CD4-positive, alpha-beta T cell treated with Interleukin-2 at 100 ng/mL for 4 hours (primary cell): ENCODE measurements at places on chromosomes 3 and 15.

- DNase-seq: no peak
Observed at GRCh38 chr15:80483725-80484161, 79.6 kb downstream of the ARNT2 start.

GRCh38 chr3:135012101-135012500 is 217.0 kb downstream of the EPHB1 start:
- no peak for DNase-seq

DNA sequence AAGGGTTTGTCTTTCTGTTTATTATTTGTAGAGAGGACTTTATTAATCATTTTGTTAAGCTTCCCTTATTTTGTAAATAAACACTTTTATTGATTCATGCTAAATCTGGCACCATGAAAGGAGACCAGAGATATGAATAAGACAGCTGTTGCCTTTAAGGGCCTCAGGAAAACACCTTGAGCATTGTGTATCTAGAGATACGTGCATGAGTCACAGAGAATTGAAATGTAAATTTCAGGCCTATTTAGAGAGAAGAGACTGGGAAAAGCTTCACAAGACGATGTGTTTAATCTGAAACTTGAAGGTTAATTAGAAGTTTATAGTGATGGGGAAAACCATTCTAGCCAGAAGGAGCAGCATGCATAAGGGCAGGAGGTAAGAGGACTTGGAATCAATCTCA is 28.6 kb upstream of the UTS2B start:
- no peak for DNase-seq

DNA sequence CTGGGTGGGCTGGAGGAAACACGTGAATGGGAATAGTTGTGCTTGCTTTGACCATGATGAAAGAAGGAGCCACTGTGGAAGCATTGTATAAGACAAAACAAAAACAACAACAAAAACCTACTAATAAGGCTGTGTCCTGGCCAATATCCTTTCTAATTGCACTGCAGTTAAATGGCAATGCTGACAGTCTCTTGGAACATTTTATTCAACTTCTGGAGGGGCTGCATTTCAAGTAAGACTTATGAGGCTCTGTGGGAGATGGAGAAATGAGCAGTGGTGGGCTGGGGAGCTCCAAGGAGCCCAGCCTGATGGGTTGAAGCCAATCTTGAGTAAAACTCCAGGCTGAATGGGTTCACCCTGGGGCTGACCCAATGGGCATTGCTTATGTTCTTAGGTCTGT is 99.8 kb upstream of the ROPN1 start:
- no peak for DNase-seq

DNA sequence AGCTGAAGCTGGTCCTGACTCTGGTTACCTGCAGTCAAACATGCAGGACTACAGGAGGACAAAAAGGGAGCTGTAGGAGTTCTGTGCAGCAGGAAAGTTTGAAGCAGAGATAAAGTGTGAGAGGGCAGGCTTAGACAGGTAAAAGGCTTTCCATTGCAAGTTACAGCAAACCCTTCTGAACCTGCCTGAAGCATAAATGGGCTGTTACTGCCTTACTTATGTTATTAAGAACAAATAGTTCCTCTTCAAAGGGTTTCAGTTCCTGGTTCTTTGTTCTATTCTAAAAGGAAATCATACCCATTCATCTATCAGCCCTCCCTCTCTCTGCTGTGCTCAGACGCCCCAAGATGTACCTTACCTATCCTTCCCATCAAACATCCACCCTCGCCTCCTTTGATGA is 52.4 kb upstream of the CACNA2D3 start:
- no peak for DNase-seq

- no peak for DNase-seq
Observed at GRCh38 chr3:51994530-51994929, 1.2 kb downstream of the RPL29 start.

- DNase-seq: no peak
Observed at GRCh38 chr15:80856809-80857377, 77.7 kb downstream of the CEMIP start.

DNA sequence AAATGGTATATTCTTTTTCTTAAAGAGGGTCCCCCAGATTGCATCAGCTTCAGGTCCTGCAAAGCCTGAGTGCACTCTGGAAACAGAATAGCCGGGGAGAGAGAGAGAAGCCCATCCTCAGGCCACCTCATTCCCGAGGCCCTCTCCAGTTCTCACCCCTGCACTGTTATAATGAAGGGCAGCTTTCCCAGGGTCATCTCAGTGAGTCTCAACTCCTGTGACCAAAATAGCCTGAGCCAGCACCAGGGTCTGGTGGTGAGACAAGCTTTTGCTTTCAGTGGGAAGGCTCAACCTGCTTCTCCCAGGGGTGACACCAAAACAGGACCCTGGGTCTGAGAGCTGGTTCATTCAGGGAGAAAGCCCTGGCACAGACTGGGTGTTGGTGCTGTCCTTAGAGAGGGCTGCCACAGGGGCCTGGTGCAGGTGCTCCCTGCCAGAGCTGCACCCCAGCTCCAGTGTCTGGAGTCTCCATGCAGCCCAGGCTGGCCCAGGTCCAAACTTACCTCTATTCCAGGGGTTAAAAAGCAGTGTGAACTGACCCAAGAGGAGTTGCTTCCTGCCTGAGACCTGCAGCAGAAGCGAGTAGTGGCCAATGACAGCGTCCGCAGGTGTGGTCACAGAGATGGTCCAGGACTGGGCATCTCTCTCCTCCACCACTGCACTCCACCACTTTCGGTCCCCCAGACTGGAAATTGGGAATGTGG is 6.1 kb downstream of the EPB42 start:
- no peak for DNase-seq

DNA sequence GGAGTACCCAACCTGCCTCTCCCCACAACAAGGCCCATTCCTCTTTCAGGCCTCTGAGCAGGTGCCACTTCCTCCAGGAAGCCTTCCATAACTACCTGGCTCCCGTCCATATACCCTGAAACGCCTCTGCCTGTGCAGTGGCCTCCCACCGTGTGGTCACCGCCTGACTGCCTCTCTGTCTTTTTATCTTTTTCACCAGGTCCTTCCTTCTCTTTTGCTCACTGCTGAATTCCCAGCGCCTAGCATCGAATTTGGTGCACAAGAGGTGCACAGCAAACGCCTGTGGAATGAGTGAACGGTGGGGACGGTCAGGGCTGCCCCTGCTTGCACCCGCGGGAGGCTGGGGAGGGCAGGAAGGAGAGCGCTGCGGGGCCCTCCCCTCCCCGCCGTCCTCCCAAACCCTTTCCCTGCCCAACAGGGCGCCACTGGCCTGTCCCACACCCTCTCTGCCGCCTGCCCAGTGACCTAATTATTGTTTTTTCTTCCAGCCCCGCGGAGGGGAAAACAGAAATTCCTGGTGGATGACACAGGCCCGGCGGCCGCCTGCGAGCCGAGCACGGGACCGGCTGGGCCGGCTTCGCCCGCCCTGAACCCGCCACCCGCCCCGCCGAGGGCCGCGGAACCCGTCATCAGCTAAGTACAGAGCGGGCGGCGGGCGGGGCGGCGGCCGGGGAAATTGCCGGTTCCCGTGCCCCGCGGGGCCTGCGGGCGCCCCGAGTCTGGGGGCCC is 140.1 kb downstream of the SMAD6 start:
- DNase-seq: no peak

DNA sequence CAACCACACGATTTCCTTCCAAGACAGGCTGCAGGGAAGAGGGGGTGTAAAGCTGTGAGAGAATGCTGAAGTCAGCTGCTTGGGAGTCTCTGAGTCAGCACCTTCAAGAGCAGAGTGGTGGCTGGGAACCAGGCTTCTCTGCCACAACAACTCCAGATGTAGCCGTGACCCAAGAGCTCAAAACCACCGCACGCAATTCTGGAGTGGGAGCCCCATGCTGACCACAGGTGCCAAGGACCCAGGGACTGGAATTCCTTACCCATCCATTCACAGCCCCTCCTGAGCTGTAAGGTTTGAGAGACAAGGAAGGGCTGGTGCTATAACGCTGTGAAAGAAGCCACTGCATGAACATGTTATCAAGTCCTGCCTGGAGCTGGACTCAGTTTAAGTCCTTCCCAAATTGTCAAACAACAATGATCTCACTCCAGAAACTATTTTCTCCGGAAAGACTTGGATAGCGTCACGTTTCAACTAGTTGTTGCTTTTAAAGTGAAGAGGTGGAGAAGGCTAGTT is 61.4 kb downstream of the UMPS start:
- DNase-seq: no peak

DNA sequence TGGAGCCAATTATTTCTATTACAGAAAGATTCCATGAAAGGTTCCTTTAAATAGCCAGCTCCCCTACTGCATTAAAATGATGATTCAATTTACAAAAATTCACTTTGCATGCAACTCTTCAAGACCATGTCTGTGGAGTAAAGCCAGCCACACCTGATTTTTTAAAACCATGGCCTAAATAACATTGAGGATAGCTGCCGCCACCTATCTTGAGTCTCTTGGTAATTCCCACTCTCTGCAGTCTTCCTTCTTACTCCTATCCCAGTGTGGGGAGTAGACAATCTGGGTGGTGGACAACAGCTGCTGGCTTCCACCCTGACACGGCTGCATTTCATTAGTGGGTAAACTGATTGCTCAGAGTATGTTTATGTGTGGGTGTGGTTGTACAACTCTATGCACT is 10.7 kb downstream of the LRTM1 start:
- no peak for DNase-seq

GRCh38 chr3:172557515-172558220 is 34.4 kb upstream of the TNFSF10 start:
- no peak for DNase-seq

- no peak for DNase-seq
Observed at GRCh38 chr3:100297784-100298183, 36.8 kb upstream of the NIT2 start.

GRCh38 chr15:70492240-70493177 is 270.8 kb downstream of the UACA start:
- DNase-seq: peak; percentile 91

GRCh38 chr15:76206325-76206976 is 104.8 kb downstream of the ETFA start:
- no peak for DNase-seq

DNA sequence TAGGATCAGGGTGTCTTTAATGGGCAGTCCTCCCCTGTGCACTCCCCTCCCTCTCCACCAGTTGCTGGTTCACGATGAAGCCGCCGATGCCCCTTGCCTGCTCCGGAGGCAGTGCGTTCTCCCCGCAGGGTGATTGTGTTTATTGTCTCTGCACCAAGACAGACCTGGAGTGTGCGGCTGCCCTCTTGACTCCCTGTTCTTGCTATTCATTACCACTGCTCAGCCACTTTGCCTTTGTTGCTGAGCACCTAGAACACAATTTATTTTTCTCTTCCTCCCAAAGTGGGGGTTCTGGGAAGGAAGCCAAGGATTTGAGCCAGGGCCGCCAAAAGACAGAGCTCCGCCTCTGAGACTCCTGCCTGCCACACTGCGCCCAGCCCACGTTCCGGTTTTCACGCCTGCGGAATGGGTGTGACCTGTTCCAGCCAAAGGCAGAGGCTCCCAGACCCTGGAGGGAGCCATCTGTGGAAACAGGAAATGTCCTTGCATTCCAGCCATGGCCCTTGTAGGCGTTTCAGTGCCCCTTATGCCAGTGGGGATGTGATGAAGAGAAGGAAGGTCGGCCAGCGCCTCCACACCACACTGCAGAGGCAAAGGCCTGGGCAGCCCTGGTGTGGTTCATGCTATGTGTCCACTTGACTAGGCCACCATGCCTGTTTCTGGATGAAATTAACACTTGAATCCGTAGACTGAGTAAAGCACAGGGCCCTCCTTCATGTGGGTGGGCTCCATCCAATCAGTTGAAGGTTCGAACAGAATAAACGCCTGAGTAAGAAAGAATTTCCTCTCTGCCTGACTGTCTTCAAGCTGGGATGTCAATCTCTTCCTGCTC is 85.8 kb downstream of the HMG20A start:
- DNase-seq: no peak

DNA sequence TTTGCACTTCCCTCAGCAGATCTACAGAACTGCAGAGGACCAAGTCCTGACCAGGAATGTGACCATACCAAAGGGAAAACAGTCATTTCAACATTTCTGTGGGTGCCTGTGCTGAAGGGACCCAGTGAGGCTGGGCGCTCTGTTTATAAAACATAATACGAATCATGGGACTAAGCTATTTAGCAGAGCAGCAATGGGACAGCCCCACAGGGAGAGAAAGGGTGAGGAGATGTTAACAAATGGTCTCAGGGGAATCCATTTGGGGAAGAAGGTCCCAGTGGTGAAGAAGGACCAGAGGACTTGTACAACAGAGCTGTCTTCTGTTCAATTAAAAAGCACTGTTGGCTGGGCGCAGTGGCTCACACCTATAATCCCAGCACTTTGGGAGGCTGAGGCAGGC is 1025.4 kb downstream of the FHIT start:
- DNase-seq: no peak

DNA sequence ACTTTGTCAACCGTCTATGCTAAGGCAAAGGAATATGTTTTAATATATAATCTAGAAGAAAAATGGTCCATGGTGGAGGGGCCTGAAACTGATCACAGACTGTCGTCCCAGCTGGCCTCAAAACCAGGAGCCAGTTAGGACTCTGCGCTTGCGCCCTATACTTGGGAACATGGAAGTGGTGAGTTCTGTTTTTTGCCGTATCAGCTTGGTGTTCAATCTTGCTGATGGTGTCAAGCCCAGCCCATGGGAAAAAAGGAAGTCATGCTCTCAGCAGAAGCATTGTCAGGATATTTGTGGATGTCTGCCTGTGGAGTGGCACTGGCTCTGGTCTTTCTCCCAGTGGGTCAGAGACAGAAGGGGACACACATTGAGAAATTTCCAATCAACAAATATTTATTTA is 342.0 kb upstream of the CTDSPL start:
- no peak for DNase-seq

DNA sequence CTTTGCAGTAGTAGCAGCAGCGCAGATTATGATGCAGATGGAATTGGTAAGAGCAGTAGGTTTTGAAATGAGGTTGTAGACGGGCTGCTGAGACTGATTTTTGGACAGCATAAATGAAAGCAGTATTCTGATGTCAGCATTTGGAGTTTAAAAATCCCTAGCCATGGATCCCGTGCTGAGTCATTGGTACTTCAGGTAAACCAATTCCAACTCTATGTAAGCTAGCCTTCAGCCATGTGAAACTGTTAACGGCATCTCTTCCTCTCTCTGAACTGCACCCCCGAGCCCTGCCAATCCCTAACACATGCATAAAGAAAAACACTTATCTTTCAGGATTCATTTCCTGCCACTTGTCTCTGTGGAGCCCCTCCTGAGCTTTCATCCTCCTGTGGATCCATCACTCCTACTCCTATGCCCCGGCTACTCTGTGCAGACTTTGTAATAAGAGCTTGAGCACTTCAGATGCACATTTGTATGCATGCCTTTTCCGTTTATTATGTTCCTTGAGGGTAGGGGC is 119.0 kb downstream of the AKAP13 start:
- no peak for DNase-seq

GRCh38 chr3:24387000-24387399 is 107.7 kb downstream of the THRB start:
- DNase-seq: no peak

GRCh38 chr3:95721938-95722337 is 1092.5 kb upstream of the EPHA6 start:
- DNase-seq: peak; percentile 23

- peak; percentile 60 for DNase-seq
Observed at GRCh38 chr15:85615930-85616329, 178.8 kb downstream of the KLHL25 start.

DNA sequence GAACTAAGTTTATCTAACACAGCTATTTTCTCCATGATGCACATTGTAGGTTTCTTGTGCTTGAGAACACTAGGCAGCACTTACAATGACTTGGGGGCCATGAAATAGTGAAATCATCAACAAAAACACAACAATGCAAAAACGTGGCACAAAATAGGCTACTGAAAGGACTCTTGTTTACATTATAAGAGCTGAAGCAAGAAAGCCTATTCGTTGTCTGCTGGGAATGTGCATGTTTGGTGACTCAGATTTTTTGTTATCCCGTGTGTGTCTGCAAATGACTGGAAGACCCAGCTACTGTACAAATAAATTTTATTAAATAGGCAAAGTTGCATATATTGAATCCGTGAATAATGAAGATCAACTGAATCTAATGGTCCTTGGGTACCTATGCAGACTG is 85.0 kb downstream of the TCF12 start:
- no peak for DNase-seq
